ENCODE measurements at places on chromosomes 13 and 19.

DNA sequence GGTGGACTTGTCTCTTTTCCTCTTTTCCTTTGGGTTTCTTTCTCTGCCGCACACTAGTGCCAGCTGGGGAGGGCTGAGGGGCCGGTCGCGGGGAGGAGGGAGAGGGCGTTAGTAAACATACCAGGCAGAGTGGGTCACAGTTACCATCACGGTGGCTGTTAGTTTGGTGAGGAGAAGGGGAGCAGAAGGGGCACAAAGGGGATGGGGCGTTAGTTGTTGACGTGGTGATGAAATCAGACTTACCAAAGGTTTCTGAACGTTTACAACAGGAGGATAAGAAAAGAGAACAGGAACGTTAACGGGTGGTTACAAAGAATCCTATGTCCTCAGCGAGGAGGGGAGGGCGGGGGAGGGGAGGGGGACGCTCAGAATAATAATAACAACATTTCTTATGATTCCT, 77.9 kb downstream of the PTPRS start:
- DNase-seq = no peak

DNA sequence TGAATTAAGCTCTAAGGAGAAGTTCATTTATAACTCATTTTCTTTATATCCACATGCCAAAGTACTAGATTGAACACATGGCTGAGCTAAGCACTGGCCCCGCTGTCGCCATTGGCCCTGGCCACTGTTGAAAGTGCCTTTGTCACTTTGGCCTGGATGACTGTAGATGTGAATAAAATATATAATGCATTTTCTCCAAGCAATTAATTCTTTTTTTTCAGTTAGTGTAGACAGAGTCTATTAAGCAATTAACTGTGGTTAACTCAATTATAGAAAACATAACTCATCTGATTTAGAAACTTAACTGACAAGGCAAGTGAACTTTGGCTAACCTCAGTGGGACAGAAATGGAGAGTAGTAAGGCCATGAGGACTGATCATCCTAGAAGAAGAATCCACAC, 965.6 kb downstream of the EFNB2 start:
- no peak for DNase-seq

DNA sequence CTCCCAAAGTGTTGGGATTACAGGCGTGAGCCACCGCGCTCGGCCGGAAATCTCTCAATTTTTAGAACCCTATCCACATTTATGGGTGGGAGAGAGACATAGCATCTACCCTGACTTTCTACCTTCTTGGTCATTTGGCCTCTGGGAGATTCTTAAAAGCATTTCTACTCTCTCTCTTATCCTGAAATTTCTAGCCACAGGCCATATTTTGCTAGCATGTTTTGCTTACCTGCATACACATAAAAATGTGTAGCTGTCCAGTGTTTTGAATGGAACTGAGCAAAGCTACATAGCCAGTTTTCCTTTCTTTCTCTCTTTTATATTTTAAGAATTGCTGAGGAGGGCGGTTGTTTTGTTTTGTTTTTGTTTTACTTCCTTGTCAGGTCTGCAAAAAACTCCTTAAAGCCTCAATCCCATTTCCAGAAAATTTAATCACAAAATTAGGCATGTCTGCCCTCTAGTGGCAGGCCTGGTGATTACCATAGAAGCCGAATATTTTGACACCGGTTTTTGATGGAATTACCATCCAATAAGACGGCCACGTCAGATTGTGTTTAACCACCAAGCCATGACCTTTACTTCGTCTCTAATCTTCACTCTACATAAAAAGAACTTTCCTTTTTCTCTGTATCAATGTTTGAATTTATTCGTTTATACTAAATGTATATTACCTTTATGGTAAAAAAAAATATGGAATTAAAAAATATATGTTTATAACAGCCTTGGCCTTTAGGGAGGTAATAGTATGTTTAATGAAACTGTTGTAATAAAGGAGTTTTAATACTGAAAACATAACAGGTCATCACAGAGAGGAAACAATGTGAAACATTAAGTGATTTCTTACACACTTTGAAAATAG, 34.4 kb upstream of the OXGR1 start:
- DNase-seq = no peak

DNA sequence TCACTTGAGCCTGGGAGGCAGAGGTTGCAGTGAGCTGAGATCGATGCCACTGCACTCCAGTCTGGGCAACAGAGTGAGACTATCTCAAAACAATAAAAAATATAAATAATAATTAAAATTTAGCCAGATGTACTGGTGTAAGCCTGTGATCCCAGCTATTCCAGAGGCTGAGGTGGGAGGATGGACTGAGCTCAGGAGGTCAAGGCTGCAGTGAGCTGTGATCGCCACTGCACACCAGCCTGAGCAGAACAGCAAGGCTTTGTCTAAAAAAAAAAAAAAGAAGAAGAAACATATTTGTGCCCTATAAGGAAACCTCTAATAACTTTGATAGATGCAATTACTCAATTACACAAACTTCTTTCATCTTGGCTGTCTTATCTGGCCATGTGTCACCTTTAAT, 52.3 kb downstream of the ABCC4 start:
- DNase-seq = no peak

DNA sequence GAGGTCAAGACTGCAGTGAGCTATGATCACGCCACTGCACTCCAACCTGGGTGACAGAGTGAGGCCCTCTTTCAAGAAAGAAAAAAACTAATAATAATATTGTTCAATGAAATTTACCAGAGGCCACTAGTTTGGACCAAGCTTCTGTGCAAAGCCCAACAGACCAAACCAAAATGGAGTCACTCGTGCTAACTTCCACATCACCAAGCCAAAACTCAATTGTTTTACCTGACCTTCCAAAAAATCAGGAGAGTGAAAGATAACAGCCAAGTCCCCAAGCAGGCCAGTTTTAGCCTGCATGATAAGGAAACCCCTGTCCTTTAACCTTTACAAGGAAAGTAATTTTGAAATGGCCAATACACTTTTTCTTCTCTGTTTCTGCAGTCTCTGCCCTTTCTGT, 20.0 kb downstream of the LYPD3 start:
- DNase-seq = no peak

All from stimulated activated CD4-positive, alpha-beta T cell treated with anti-CD3 and anti-CD28 coated beads, TNF-alpha, amount 100 ng/mL, for 4 hours (primary cell).